ENCODE measurements at places on chromosomes 11 and 22.

- DNase-seq, result no peak
Measured at GRCh38 chr22:40753114-40753513, 66.0 kb downstream of the SLC25A17 start.

DNA sequence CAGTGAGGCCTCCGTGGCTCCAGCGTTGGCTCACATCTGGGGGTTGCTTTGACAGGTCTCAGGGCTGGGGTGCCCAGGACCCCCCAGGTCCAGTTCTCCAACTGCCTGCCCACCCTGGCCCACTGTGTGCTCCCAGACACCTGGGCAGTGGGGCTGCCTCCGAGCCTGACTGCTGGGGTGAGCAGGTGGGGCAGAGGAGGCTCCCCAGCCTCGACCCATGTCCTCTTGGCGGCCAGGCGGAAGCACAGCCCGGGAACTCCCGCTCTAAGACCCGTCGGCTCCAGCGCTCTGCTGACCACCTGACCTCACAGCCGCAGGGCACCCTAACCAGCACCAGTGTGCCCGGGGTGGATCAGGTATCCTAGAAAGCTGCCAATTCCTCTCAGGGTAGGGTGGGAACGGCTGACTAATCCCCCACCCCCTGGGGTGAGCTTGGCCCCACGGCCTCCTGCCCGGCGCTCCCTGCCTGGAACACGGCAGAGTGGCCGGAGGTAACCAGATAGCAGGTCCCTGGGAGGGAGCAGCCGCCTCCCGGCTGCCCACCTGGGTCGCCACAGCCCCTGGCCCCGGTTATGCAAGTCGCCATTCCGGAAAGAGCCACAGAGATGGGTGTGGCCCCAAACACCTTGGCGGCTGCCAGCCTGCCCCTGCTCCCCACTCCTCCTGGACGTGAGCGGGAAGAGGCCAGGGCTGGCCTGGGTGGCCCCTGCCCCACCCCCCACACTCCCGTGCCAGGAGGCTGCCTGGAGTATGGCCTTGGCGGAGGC lies 19.2 kb upstream of the MUC5B start:
- DNase-seq, result no peak

DNA sequence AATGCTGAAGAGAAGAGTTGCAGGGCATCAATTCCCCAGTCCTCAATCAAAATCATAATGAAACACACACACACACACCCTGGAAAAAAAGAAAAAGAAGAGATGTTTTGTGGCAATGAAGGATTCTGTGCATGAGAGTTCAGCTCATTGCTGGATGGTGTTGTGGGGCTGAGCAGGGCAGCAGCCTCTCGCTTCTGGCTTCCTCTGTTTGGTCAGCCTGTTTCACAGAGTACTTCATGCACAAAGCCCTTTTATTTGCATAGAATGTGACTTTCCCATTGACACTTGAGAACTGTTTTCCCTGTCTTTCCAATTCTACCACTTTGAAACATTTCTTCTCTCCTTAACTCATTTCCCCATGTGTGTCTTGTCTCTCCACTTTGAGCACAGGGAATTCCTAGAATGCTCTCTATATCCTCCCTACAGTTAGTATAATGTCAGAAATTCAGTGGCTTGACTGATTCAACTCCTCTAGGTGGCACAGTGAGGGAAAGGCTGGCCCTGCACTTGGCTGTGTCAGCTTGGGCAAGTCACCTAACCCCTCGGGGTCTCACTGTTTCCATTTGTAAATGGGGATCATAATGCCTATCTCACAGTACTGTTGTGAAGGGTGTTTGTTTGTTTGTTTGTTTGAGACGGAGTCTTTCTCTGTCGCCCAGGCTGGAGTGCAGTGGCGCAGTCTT lies 25.4 kb upstream of the BSX start:
- DNase-seq, result no peak

- DNase-seq, result peak; percentile 43
Measured at GRCh38 chr11:10770626-10771254, 19.7 kb downstream of the CTR9 start.

GRCh38 chr22:24695561-24696511 lies 78.7 kb downstream of the PIWIL3 start:
- no peak for DNase-seq

- DNase-seq, result no peak
Measured at GRCh38 chr11:22558664-22559063, 67.0 kb downstream of the FANCF start.

DNA sequence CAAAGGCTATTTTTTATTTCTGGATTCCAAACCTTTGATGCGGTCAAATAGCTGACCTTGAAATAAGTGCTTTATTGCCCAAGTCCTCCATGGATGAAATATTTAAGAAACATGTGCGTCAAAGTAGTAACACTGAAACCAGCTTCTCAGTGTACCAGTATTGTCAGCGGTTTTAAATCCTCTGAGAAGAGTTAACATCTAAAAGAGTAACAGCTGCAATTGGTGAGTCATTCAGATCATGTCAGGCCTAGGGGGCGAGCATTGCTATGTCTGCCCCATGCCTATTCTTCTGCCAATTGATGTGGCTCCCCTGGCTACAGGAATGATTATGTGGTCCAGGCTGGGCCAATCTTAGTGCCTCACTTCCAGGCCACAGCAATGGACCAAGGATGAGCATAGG lies 263.3 kb upstream of the SORL1-AS1 start:
- no peak for DNase-seq
